ENCODE measurements at places on chromosomes 12 and 14.

- DNase-seq, result no peak
These were observed 169.3 kb downstream of the FUT8 start for GRCh38 chr14:65581799-65582198.

DNA sequence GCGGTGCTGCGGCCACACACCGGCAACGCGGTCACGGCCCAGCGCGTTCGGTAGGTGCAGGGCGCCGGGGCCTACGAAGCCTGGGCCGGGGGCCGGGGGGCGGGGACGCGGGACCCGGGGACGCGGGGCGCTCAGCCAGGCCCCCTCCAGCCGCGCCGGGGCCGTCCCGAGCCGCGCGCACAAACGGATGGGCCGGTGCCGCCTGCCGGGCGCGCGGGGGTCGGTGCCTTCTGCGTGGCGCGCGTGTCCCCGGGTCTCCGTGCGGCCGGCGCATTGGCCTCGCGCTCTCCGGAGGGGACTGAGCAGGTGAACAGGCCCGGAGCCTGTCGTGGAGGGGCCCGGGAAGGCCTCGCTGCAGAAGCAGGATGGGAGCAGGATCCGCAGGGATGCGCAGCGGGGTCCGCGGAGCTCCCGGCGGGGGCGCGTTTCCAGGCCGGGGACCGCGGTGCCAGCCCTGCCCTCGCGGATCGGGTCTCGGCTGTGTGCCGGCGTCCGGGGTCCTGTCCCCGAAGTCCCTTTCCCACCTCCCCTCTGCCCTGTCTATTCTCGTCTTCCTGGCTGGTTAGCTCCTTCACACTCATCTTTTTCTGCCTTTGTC, 421 bp downstream of the GLT1D1 start:
- DNase-seq, result peak; percentile 77

GRCh38 chr12:40693207-40693821, 1.1 kb downstream of the CNTN1 start:
- DNase-seq, result peak; percentile 83

DNA sequence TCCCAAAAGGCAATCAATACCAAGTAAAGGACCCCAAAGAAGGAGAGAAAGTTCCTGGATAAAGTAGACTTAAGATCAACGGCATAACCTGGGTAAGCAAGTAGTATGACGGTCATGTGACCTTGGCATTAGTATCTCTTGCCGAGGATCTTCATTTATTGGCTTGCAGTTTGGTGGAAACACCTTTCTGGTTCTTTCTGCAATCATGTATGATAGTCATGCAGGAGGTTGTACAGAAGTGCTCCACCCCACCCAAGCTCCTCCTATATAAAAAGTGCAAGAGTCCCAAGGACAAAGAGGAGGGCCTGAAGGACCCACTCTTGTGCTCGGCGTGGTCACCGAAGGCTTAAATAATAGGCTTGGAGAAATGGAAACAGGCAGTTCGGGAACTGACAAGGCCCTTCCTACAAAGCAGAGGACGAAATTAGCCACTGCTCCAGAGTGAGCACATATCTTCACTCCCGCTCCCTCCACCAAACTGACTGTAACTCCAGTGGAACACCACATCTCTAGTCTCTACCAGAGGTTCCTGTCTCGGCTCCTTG, 750 bp downstream of the CS start:
- no peak for DNase-seq

GRCh38 chr14:75723716-75724115, 62.7 kb downstream of the TTLL5 start:
- no peak for DNase-seq

DNA sequence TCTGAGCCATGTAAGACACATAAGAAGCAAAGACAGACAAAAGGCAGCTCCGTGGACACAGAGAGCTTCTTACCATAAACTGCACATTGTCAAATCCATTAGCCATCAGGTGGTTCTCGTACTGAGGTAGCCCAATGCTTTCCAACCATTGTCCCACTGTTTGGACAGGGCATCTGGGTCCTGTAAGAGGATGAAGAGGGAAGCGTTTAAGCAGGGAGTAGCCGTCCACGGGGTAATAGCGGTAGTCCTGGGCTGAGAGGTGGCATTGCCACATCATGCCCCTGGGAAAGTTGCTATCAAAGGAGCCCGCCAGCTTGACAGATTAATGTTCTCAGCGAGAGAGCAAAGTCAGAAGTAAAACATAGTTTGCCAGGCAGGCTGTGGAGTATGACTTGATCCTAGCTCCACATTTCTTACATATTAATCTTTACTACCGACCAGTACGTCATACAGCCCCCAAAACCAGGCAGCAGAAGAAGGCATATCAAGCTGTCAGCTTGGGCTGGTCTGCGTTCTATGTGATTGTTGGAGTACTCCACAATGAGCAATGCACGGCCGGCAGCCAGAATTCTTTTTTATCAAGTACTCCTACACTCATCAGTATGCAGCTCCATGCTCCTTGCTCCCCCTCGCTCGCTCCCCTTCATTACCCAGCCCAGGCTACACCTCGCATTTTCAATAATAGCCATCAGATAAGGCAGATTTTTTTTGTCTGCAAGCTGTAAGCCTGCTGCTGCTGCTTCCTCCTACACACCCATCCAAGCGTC, 493.2 kb upstream of the GARIN6 start:
- DNase-seq, result no peak

GRCh38 chr12:63836936-63837335, 7.6 kb upstream of the SRGAP1 start:
- DNase-seq, result no peak
